ENCODE measurements at places on chromosomes 2 and 18.
A peak's percentile ranks its signal among the peaks of the same experiment; 100 is the strongest.

- DNase-seq = peak; percentile 31
Observed at GRCh38 chr2:224909885-224910573, 132.2 kb downstream of the DOCK10 start.

GRCh38 chr2:143899987-143900386 is 619.9 kb downstream of the ZEB2 start:
- DNase-seq = no peak

DNA sequence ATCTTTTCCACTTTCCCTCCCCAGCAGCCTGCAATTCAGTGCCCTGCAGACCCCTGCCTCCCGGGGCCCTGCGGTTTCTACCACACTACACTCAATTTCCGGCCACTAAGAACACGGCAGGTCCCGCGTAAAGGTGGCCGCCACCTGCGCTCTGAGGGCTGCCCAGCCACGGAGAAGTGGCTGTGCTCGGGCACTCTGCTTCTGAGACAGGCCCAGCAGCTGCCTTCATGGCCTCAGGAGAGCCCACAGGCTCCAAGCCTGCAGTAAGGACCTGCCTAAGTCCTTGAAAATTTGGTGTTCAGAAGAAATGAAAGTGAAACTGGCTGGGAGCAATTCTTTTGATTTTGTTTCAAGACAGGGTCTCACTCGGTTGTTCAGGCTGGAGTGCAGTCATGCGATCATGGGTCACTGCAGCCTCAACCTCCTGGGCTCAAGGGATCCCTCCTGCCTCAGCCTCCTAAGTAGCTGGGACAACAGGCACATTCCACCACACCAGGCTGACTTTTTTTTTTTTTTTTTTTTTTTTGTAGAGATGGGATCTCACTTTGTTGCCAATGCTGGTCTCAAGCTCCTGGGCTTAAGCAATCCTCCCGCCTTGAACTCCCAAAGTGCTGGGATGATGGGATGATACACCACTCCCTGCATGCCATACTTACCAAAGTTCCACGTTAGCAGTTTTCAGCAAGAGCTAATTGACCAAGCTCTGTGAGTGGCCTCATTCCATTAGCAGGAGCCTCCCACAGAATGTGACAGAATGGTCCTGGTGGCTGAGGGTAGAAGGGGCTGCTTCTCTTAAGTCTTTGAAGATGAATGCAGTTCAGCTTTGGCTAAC is 14.6 kb upstream of the ALPP start:
- DNase-seq = no peak

GRCh38 chr2:239793086-239793485 is 232.1 kb downstream of the NDUFA10 start:
- no peak for DNase-seq

- DNase-seq = no peak
Observed at GRCh38 chr2:31331156-31331555, 83.4 kb downstream of the XDH start.

DNA sequence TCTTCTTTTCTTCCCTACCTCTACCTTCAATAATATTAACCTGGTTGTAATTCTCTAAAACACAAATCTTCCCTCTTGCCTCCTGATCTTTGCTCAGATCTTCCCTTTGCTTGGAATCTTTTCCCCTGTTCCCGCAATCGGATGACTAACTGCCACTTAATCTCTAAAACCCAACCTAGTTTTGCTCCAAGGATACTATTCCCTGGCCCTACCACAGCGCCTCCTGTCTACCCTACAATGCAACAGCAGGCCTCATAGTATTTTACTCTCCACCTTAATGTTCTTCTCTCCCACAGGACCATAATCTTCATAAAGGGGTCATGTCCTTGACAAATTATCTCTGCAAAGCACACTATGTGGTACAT is 246.8 kb upstream of the TNP1 start:
- no peak for DNase-seq

GRCh38 chr2:239523147-239523953 is 122.5 kb upstream of the HDAC4 start:
- DNase-seq = no peak

DNA sequence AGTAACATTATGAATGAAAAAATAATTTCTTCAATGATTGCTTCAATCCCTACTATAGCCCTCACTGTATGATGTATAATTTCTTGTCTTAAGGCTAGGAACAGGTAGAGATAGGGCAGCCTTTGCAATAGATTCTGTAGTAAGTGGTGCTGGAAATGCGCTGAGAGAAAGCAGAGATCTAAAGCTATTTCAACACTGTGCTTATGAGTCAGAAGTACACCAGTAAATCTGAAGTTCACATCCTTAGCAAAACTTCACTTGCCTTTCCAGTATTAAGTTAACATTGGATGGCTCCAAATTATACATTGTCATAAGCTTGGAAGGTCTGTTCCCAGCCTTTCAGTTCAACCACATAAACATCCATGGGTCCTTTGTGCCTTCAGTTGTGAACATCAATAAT is 178.2 kb upstream of the EPHA4 start:
- no peak for DNase-seq

- no peak for DNase-seq
Observed at GRCh38 chr2:11572996-11573395, 39.2 kb downstream of the GREB1 start.
